ENCODE measurements at places on chromosomes 1 and 21. TPM values are rescaled to one million over a fixed set of nuclear protein-coding genes. Genes with fewer than 3 reads are reported as not detected.

OR2L8 gene
- total RNA-seq = not detected

PEAR1 gene
- total RNA-seq = 12.7 TPM

IFNLR1 gene
- total RNA-seq = not detected

ATP8B2 gene
- 195 TPM for total RNA-seq

PTAFR gene
- 0.03 TPM for total RNA-seq

CCDC17 gene
- total RNA-seq = 1.0 TPM

DYNLT5 gene
- total RNA-seq = 0.65 TPM

AMY1A gene
- not detected for total RNA-seq

AADACL3 gene
- total RNA-seq = not detected

CELA2B gene
- not detected for total RNA-seq

KDF1 gene
- not detected for total RNA-seq

PPFIA4 gene
- total RNA-seq = 32.2 TPM

TSSK3 gene
- 0.13 TPM for total RNA-seq

ANKRD65 gene
- 0.39 TPM for total RNA-seq

RAB3B gene
- total RNA-seq = 37.1 TPM

CYP4B1 gene
- total RNA-seq = not detected

OR6N1 gene
- not detected for total RNA-seq

OXCT2 gene
- total RNA-seq = 1.8 TPM

OLFML2B gene
- 19.4 TPM for total RNA-seq

OLIG2 gene
- not detected for total RNA-seq

ANGPTL3 gene
- total RNA-seq = not detected

CHRNB2 gene
- 0.03 TPM for total RNA-seq

SPOCD1 gene
- 63.8 TPM for total RNA-seq

PAQR6 gene
- 0.56 TPM for total RNA-seq

Data from smooth muscle cell of the pulmonary artery (primary cell).